Activated naive CD4-positive, alpha-beta T cell treated with anti-CD3 and anti-CD28 coated beads, Interleukin-2, amount 10 ng/mL, durations not matched to agents 7 days and 5 days (primary cell): ENCODE measurements at places on chromosomes 13 and 19.

DNA sequence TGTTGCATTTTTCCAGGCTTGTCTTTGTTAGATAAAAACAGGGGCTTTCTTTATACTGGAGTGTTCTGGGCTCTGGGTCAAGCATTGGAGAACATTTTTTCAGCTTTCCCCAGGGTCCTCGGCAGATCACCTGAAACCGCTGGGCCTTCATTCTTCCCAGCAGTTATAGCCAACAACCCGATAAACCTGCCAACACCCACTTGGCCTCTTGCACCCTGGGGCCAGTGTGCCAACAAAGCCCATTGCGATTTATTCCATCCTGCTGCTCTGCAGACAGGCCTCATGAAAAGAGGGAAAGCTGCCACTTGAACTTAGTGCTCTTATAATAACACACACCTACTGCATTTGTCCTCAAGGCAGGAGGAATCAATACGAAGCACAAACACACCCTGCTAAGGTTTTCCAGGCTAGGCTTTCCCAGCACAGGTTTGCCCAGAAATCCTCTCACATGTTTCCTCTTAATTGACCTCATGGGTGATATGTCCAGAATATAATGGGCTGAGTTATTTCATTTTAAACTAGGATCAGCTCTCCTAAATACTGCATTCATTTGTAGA, 669.3 kb downstream of the LIG4 start:
- no peak for DNase-seq

GRCh38 chr13:95317039-95317989, 16.1 kb upstream of the ABCC4 start:
- no peak for DNase-seq

- no peak for DNase-seq
Observed at GRCh38 chr13:27660511-27660910, 38.8 kb downstream of the POLR1D start.

- no peak for DNase-seq
Observed at GRCh38 chr19:40736661-40737060, 13.6 kb downstream of the ACTMAP start.

GRCh38 chr19:19052921-19053320, 10.9 kb upstream of the SLC25A42 start:
- no peak for DNase-seq

GRCh38 chr19:16620018-16620417, 8.0 kb downstream of the MED26 start:
- DNase-seq, result no peak

- peak; percentile 42 for DNase-seq
Observed at GRCh38 chr19:18397242-18398202, at the start of gene LRRC25. Gene LRRC25 (minus strand): TSS chr19:18397622. CDS start chr19:18396963, 659 bp downstream.

DNA sequence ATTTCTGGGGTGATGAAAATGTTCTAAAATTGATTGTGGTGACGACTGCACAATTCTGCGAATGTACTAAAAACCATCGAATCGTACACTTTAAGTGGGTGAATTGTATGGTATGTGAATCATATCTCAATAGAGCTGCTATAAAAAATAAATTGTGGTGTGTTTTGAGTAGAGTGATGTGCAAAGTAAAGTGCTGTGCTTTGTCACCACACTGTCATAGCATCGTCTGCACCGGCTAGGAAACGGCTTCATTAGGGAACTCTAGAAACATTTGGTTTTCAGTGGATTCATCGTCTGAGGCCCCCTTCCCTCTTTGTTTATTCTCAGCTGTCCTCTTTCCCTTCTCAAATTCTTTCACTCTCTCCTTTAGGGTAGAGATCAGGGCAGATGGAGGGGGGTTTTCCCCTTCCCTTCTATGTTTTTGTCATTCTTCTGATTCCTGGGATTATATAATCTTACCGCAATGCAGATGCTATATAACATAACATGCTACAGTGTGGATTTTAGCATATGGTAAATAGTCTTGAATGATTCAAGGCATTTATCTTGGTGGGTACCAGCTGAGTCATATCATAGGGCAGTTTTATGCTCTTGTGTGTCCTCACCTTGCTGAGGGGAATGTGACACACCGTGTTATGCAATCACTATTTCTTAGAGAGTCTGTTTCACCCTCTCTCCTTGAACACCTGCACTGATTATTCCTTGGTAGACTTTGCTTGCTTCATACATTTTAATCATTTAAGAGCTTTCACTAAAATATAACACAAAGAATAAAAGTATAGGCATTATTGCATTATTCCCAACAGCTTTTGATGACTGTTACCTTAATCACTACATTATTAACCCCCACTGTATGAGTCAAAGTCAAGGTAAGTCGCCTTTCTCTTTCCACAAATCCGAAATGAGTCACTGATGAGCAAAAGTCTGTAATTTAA, 239.4 kb downstream of the DCLK1 start:
- no peak for DNase-seq

DNA sequence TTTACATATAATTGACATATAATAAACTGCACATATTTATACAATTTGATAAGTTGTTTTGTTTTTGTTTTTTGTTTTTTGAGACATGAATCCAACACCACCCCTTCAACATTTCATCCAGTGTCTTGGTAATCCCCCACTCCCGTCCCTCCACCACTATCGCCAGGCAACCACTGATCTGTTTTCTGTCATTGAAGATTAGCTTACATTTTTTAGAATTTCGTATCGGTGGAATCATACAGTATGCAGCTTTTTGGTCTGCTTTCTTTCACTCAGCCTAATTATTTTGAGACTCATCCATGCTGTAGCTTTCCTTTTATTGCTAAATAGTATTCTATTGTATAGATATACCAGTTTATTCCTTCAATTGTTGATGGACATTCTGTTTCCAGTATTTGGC, 94.1 kb upstream of the FRY start:
- no peak for DNase-seq
